ENCODE measurements at places on chromosomes 2 and 18.
A peak's percentile ranks its signal among the peaks of the same experiment; 100 is the strongest.

GRCh38 chr18:58952858-58953257, 88.2 kb downstream of the ZNF532 start:
- DNase-seq, result no peak

- no peak for DNase-seq
These were observed 352.3 kb upstream of the CDH7 start for GRCh38 chr18:65398347-65399075.

DNA sequence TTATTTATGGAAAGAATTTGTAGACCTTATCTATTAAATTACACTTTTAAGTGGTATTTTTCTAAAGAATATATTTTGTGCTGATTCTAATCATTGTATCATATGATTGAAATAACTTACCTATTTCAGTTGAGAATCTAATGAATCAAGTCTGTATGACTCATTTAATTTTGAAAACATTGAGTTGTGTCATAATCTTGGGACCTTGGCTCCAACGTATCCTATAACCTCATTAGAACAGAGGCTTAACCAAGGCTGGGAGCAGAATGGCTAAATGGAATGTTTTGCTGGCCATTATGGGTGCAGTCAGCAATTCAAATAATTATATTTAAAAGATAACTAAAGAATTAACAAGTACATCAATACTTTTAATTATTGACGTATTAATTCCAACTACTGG, 19.6 kb upstream of the GULP1 start:
- no peak for DNase-seq

DNA sequence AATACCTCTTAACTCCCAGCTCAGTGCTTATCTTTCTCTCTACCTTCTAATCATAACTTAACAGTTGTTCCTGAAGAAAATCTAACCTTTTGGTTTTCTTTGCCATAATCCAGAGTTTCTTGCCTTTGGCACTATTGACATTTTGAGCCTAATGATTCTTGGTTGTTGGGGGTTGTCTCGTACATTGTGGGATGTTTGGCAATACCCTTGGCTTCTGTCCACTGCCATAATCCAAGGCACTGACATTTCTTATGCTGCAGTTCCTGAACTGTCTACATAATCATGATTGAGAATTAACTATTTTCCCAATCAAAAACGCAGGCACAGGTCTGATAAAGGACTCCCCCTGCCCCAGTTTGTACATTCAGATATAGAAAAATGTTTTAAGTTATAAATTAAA, 203.2 kb upstream of the MEX3C start:
- DNase-seq, result no peak

- no peak for DNase-seq
These were observed 154.9 kb downstream of the ATAD2B start for GRCh38 chr2:23772056-23772455.

GRCh38 chr2:233354971-233355574, 779 bp downstream of the DGKD start:
- peak; percentile 10 for DNase-seq
